ENCODE measurements at places on chromosomes 4 and X.

GRCh38 chr4:153776601-153777000, 12.3 kb downstream of the SFRP2 start:
- DNase-seq, result no peak

DNA sequence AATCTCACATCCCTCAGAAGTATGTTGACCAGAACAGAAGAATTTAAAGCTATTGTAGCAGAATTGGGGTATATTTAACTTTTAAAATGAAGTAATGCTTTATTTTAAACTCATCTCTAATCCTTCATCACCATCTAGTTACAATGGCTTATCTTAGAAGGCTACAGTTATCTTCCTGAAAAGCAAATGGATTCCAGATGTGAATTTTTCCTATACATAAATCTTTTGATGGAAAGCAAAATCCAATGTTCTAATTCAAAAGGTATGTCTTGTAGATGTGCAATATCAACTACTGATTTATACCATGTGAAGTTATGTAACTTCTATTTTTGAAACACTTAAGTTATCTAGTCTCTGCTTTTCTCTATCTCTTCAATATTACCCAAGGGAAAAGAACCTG, 47.6 kb downstream of the CCNG2 start:
- DNase-seq, result no peak

DNA sequence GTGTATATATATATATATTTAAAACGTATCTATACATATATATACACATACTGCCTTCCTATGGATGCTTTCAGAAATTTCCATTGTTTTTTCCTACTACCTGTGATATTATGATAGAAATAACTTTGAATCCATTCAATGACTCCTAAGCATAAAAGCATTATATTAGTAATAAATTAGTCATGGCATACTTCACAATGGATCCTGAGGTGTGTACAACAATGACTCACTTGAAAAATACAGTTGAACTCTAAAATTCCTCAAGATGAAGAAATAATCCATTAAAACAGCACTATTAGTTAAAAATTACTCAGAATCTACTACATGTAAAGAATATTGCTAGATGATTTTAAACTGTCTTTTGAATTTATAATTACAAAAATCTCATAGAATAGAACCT, 201.1 kb downstream of the STPG2 start:
- no peak for DNase-seq

- no peak for DNase-seq
Observed at GRCh38 chr4:115515772-115516171, 402.4 kb upstream of the NDST4 start.

DNA sequence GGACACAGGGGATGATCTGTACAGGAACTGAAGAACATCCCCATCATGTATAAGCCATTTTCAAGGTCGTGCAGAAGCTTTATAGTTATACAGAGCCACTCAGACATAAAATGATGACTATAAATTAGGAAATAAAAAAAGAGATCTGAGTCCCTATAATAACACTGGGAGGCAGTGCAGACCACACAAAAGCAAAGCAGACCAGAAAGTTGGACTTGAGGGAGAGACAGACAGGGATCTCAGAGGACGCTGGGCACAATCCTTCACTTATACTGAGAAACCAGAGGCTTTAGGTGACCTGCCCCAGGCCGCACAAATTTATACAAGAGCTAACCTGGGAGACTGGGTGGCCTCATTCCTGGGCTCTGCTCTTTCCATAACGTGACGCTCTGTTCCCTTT, 70.5 kb downstream of the HADH start:
- no peak for DNase-seq

DNA sequence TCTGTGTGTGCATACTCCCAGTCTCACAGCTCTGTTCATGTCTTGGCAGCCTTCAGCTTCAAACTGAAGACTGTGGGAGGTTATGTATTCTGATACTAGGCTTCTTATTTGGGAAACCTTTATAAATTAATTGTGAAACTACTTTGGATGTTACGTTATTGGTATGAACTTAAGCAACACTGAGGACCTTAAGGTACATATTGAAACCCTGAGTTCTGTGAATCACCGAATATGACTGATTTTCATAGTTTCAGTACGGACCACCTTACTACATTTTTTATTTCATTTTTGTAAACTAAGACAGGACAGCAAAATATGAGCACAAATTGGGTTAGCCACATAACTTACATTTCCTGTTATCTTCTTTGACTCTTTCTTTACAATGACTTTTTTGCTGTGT, 498.4 kb downstream of the PDGFC start:
- DNase-seq, result no peak

DNA sequence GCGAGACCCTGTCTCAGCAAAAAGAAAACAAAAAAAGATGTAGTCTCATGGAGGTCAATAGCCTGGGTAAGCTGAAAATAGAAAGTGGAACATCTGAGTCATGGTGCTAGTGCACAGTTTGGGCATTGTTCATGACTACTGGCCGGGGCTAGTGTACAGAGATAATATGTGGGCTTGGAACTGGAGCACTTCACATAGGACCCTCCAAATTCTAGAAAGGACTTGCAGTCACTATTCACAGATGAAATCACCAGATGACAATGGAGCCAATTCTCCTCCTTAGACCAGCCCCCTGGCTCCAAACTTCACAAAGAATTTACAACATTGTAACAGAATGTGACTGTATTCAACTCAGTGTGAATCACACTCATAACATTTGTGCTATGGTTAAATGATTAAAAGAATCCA, 367.8 kb upstream of the SLC7A11 start:
- no peak for DNase-seq

All from CD4-positive, alpha-beta T cell treated with Interferon alpha-2 for 1 hour (primary cell).